ENCODE measurements at places on chromosomes 6 and 20. TPM values are rescaled to one million over a fixed set of nuclear protein-coding genes. Genes with fewer than 3 reads are reported as not detected.

The CDS2 gene
- total RNA-seq, result 45.5 TPM

The VSX1 gene
- not detected for total RNA-seq

The RBM39 gene
- 112 TPM for total RNA-seq

DNA sequence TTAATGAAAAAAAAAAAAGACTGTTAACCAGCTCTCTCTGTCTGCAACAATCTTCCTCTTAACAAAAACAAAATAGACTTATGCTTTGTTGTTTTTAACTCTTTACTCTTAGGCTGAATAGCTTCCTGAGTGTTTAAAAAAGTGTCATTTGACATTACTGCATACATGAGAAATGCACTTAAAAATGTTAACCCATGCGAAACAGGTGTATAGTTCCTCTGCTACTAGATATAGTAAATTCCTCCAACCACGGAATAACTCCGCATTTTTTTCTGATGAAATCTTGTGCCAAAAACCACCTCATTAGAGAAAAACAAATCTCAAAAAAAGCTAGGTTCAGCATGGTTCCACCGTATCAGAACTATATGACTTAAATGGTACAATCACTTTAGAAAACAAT, 426.0 kb downstream of the ADGRB3 start:
- no peaks in the 10 kb centered on the region for H3K27me3 ChIP-seq
- H3K36me3 ChIP-seq, result no peaks in the 10 kb centered on the region
- H3K4me1 ChIP-seq, result no peaks in the 10 kb centered on the region
- DNase-seq, result no peak

DNA sequence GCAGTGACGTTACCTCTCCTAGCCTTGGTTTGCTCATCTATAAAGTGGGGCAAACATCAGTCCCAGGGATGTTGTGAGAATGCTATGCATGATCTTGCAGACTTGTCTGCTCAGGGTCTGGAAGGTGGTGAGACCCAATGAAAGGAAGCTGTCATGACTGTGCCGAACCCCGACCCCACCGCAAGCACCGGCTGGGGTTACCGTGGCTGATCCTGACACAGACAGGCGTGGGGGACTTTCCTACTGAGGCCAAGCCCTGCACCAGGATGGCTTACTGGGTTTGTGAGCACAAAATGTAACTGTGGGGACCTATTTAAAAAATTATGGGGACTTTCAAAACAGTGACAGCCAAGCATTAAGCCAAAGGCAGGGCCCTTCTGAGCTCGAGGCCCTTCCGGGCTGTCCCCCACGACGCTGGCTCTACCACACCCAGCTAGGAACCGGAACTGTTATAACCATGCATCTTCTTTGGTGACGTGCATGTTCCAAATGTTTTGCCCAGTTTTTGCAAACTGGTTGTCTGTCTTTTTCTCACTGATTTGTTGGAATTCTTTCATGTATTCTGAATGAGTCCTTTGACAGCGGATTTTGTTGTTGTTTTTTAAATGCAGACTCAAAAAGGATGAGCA, 76.6 kb upstream of the PMEPA1 start:
- no peaks in the 10 kb centered on the region for H3K36me3 ChIP-seq
- DNase-seq, result no peak
- H3K4me3 ChIP-seq, result no peak overlapping the region
- H3K27me3 ChIP-seq, result no peaks in the 10 kb centered on the region
- no peak overlapping the region for H3K27ac ChIP-seq
- H3K4me1 ChIP-seq, result no peaks in the 10 kb centered on the region

The POM121L2 gene
- not detected for total RNA-seq

DNA sequence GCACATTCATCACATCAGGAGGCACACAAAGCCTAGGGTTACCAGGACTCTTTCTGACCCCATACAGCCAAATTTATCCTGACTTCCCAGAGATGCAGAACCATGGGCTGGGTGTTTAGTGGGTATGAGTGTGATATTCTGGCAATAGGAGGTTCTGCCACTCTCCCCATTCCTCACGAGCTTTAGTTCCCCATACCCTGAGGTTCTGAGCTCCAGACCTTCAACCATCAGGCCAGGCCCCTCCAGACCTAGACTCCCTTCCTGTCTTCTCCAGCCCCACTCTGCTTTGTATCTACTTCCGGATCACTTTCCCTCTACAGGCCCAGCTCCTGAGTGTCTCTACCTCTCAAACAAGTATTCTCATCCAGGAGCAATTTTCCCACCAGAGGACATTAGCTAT, 4.4 kb downstream of the HLA-F start:
- no peaks in the 10 kb centered on the region for H3K4me1 ChIP-seq
- no peaks in the 10 kb centered on the region for H3K27me3 ChIP-seq
- no peak for DNase-seq
- H3K4me3 ChIP-seq, result no peak overlapping the region

GRCh38 chr6:108581932-108582475, 21.3 kb downstream of the FOXO3 start:
- no peak for DNase-seq
- no peaks in the 10 kb centered on the region for H3K27me3 ChIP-seq
- H3K4me3 ChIP-seq, result no peak overlapping the region
- H3K4me1 ChIP-seq, result no peaks in the 10 kb centered on the region
- no peaks in the 10 kb centered on the region for H3K36me3 ChIP-seq
- H3K27ac ChIP-seq, result peak overlapping the region; percentile 84

The TDRD6 gene
- 0.12 TPM for total RNA-seq

- H3K36me3 ChIP-seq, result no peaks in the 10 kb centered on the region
- H3K27ac ChIP-seq, result no peak overlapping the region
- no peaks in the 10 kb centered on the region for H3K27me3 ChIP-seq
- no peaks in the 10 kb centered on the region for H3K4me1 ChIP-seq
- H3K4me3 ChIP-seq, result no peak overlapping the region
Measured at GRCh38 chr6:11785415-11785773, 6.8 kb upstream of the ADTRP start.

DNA sequence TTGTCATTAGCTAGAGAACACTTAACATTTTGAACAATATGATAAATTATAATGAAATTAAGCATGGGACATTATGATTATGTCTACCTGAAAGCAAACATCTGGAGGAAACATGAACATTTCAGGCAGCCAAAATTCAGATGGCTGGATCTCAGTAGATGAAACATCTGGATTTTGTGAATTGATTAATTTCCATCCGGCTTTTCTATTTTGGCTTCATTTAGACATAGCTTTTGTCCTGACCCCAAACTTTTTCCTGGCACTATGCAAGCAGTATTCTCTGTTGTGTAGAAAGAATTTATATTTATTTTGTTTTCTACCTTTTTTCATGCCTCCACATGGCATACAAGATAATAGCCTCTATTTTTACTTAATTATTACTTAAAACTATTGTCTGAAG, 186.3 kb downstream of the OGFRL1 start:
- DNase-seq, result no peak
- no peaks in the 10 kb centered on the region for H3K36me3 ChIP-seq
- no peaks in the 10 kb centered on the region for H3K27me3 ChIP-seq
- no peak overlapping the region for H3K4me3 ChIP-seq
- H3K27ac ChIP-seq, result no peak overlapping the region
- H3K4me1 ChIP-seq, result no peaks in the 10 kb centered on the region

The PRRT1 gene
- total RNA-seq, result 0.70 TPM

- no peaks in the 10 kb centered on the region for H3K4me1 ChIP-seq
- H3K27ac ChIP-seq, result no peak overlapping the region
- DNase-seq, result no peak
- H3K4me3 ChIP-seq, result no peak overlapping the region
Measured at GRCh38 chr20:43337036-43337435, 120.7 kb upstream of the SRSF6 start.

GRCh38 chr6:142357879-142358278, 56.1 kb downstream of the ADGRG6 start:
- DNase-seq, result no peak
- no peak overlapping the region for H3K4me3 ChIP-seq
- H3K4me1 ChIP-seq, result no peaks in the 10 kb centered on the region
- H3K27me3 ChIP-seq, result no peaks in the 10 kb centered on the region
- H3K27ac ChIP-seq, result no peak overlapping the region
- no peaks in the 10 kb centered on the region for H3K36me3 ChIP-seq

DNA sequence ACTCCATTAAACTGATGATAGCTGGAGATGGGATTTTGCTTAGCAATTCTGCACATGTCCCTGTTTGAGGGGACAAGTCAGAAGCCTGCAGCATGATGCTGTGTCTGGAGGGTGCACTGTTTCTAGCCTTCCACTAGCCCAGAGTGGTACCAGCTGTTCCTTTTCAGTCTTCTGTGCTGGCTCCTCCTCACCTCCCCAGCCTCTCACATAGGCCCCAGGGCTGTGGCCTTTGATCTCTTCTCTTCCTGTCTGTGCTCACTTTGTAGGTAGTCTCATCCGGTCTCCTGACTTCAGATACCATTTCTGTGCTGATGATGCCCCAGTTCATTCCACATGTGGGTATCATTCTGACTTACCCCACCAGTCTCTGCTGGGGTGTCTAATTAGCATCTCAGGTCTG, 126.3 kb downstream of the HIVEP1 start:
- peaks cover 29% of the 10 kb centered on the region for H3K36me3 ChIP-seq
- no peaks in the 10 kb centered on the region for H3K4me1 ChIP-seq
- H3K27me3 ChIP-seq, result no peaks in the 10 kb centered on the region
- H3K27ac ChIP-seq, result no peak overlapping the region

- H3K36me3 ChIP-seq, result peaks cover 65% of the 10 kb centered on the region
- H3K4me1 ChIP-seq, result peaks cover 10% of the 10 kb centered on the region
- no peak overlapping the region for H3K4me3 ChIP-seq
- H3K27me3 ChIP-seq, result no peaks in the 10 kb centered on the region
- no peak for DNase-seq
Measured at GRCh38 chr6:35475573-35475972, 7.4 kb downstream of the RPL10A start.

- no peak overlapping the region for H3K27ac ChIP-seq
- no peaks in the 10 kb centered on the region for H3K36me3 ChIP-seq
- no peak for DNase-seq
- no peak overlapping the region for H3K4me3 ChIP-seq
- H3K27me3 ChIP-seq, result no peaks in the 10 kb centered on the region
Measured at GRCh38 chr6:158905277-158905676, 86.1 kb upstream of the EZR start.

The SPDEF gene
- 0.22 TPM for total RNA-seq

DNA sequence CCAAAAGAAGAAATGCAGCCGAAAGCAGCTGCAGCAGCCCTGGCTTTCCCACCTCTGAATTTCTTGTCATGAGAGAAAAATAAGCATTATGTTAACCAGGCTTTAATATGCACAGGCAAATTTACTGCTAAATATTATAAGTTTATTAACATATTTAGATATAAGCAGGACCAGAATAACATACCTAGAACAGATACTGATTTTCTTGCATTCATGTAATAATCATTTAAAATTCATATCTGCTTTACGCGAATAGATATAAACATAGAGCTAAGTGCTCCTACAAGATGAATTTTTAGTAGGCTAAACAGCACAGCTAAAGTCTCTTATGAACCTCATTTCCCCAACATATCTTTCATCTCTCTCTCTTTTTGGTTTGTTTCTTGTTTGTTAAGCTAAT, 14.7 kb downstream of the CD93 start:
- H3K4me1 ChIP-seq, result no peaks in the 10 kb centered on the region
- H3K27me3 ChIP-seq, result no peaks in the 10 kb centered on the region
- H3K36me3 ChIP-seq, result no peaks in the 10 kb centered on the region
- DNase-seq, result no peak
- no peak overlapping the region for H3K27ac ChIP-seq
- no peak overlapping the region for H3K4me3 ChIP-seq

The RSPO3 gene
- total RNA-seq, result not detected

DNA sequence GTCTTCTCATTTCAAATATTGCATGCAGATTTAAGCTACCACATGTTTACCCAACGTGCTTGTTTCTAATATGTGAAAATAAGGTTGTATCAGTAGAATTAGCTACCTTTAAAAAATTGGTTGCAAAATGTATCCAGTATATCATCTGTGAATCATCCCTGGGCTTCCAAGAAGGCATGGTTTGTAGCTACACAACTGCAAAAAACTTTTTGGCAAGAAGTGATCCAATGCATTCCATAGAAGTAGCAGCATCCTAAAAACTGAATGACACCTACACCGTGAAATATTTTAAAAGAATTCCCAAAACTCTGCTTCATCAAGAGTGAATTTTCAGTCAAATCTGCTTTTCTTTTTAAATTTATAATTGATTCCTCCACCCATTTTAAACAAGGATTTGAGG, 89.1 kb downstream of the AIG1 start:
- no peak overlapping the region for H3K27ac ChIP-seq
- DNase-seq, result no peak
- H3K4me1 ChIP-seq, result no peaks in the 10 kb centered on the region
- no peaks in the 10 kb centered on the region for H3K27me3 ChIP-seq
- H3K36me3 ChIP-seq, result no peaks in the 10 kb centered on the region
- H3K4me3 ChIP-seq, result no peak overlapping the region

- H3K27ac ChIP-seq, result no peak overlapping the region
- H3K4me3 ChIP-seq, result no peak overlapping the region
- no peaks in the 10 kb centered on the region for H3K4me1 ChIP-seq
- no peaks in the 10 kb centered on the region for H3K36me3 ChIP-seq
- no peaks in the 10 kb centered on the region for H3K27me3 ChIP-seq
Measured at GRCh38 chr20:39533858-39534257, 571.7 kb downstream of the DHX35 start.

Data from right atrium auricular region (tissue), 2 donors.